ENCODE measurements at places on chromosomes 4 and X. TPM values are rescaled to one million over a fixed set of nuclear protein-coding genes. Genes with fewer than 3 reads are reported as not detected.
A peak's percentile ranks its signal among the peaks of the same experiment; 100 is the strongest.

Gene XG
- total RNA-seq = not detected

GRCh38 chr4:170049766-170050165 is 23.6 kb upstream of the MFAP3L start:
- H3K4me3 ChIP-seq = no peak overlapping the region
- H3K27ac ChIP-seq = no peak overlapping the region
- H3K27me3 ChIP-seq = no peaks in the 10 kb centered on the region

Gene GK2
- total RNA-seq = not detected

DNA sequence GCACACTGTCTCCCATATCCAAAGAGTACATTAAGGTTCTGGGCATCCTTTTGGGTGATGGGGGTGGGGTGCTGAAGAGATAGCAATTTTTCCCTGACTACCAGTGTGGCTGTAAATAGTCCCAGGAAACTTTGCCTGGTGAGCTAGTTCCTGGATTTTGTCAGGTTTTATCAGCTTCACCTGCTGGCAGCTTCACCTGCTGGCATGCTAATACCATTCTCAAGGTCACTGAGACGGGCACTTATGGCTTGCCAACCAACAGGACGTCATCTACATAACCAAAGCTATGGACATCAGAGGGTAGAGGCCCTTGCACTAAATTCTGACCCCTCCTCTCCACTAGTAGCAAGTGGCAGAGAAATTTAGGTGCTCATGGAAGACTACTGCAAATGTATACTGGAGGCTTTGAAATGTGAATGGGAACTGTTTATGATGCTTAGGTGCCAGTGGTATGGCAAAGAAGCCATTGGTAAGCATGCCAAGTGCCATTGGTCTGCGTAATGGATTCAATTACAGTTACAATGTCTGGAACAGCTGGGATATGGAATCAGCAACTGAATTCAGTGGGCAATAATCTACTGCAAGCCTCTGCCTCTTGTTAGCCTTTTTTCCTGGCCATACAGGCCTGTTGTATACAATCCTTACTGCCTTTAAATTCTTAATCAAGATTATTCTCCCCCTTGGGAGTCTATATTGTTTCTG is 71.6 kb upstream of the SH3RF1 start:
- no peak overlapping the region for H3K27ac ChIP-seq
- H3K4me1 ChIP-seq = no peaks in the 10 kb centered on the region
- no peaks in the 10 kb centered on the region for H3K27me3 ChIP-seq
- H3K36me3 ChIP-seq = no peaks in the 10 kb centered on the region

DNA sequence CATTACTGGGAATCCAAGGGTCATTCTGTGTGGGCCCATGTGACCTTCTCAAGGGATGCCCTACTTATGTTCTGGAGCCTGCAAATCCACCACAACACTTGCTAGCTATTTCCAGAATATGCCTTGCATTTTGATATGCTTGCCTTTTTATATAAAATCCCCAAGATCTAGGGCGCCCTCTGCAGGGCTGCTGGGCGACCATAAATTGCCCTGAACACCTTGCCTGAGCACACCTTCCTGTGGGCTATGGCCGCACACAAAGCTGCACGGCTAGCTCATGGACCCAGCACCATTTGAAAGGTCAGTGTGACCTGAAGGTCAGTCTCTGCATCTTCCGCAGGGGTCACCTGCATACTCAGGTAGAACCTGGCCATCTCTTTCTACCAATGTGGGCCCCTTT is 311.7 kb downstream of the NLGN4X start:
- no peaks in the 10 kb centered on the region for H3K4me1 ChIP-seq
- H3K36me3 ChIP-seq = no peaks in the 10 kb centered on the region
- H3K4me3 ChIP-seq = no peak overlapping the region
- no peak overlapping the region for H3K27ac ChIP-seq

DNA sequence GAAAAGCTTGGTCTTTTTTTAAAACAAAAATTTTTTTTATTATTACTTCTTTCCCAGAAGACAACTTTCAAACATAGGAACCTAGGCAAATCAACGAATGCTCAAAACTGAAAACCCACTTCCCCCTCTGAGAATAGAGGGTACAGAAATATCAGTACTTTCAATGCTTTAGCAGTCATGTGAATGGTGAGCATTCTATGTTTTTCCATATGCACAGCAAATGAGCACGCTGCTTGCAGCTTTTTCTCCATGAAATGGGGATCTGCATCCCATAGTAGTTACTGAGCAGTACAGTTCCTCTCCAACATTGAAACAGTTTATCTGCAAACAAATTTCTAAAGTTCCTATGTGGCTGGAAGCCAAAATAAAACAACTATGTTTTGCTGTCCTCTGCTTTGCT is 108.4 kb upstream of the BMP2K start:
- DNase-seq = no peak
- H3K27me3 ChIP-seq = peaks cover 16% of the 10 kb centered on the region
- peaks cover 21% of the 10 kb centered on the region for H3K4me1 ChIP-seq
- H3K27ac ChIP-seq = no peak overlapping the region
- H3K4me3 ChIP-seq = no peak overlapping the region
- H3K36me3 ChIP-seq = no peaks in the 10 kb centered on the region

Gene TMEM156
- total RNA-seq = 17.6 TPM

DNA sequence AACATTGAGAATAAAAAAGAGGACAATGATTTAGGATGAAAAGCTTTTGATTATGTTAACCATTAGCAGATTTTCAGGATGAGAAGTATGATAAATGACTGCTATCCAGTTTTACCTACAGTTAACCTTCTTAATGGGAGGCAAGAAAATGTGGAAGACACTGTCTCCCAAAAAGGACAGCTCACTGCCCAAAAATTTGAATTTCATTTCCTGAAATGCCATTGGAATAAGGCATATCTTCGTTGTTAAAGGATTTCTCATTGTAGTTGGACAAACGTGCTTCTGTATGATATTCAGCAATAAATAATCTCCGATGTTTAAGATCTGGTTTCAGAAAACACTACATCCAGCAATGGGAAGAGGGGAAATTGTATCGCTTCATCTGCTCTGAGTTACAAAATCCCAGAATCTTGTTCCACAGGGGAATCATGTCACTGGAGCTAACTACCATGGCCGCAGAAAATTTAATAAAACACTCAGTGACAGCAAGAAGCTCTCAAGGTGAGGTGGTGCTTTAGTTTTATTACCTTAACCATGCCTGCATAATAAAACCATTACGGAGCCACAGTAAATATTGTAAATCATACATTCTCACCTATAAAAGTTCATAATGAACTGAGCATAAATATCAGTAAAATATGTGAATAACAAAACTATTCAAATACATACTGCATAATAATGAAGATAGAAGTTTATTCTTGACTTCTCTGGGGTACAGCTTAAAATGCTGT is 552.3 kb downstream of the PCDH7 start:
- DNase-seq = no peak
- H3K27ac ChIP-seq = no peak overlapping the region
- H3K27me3 ChIP-seq = no peaks in the 10 kb centered on the region
- H3K36me3 ChIP-seq = no peaks in the 10 kb centered on the region
- H3K4me1 ChIP-seq = no peaks in the 10 kb centered on the region

Gene CLCN5
- total RNA-seq = 5.6 TPM

DNA sequence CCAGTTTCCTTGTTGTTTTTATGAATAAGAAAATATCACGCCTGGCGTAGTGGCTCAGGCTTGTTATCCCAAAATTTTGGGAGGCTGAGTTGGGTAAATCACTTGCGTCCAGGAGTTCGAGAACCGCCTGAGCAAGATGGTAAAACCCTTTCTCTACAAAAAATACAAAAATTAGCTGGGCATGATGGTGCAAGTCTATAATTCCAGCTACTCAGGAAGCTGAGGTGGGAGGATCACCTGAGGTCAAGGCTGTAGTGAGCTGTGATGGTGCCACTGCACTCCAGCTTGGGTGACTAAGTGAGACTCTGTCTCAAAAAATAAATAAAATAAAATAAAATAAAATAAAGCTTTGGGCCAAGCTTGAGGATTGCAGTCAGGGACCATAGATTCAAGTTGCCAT is 827.2 kb downstream of the FSTL5 start:
- H3K36me3 ChIP-seq = no peaks in the 10 kb centered on the region
- no peak overlapping the region for H3K4me3 ChIP-seq
- H3K27ac ChIP-seq = no peak overlapping the region
- DNase-seq = no peak
- no peaks in the 10 kb centered on the region for H3K4me1 ChIP-seq

- DNase-seq = no peak
- H3K27ac ChIP-seq = no peak overlapping the region
- H3K36me3 ChIP-seq = no peaks in the 10 kb centered on the region
- no peak overlapping the region for H3K4me3 ChIP-seq
- no peaks in the 10 kb centered on the region for H3K27me3 ChIP-seq
Measured at GRCh38 chr4:114267976-114268375, 288.5 kb upstream of the ARSJ start.

GRCh38 chr4:93529692-93530372 is 298.7 kb upstream of the ATOH1 start:
- H3K27ac ChIP-seq = no peak overlapping the region
- no peak for DNase-seq
- no peaks in the 10 kb centered on the region for H3K4me1 ChIP-seq
- H3K27me3 ChIP-seq = no peaks in the 10 kb centered on the region
- no peaks in the 10 kb centered on the region for H3K36me3 ChIP-seq

DNA sequence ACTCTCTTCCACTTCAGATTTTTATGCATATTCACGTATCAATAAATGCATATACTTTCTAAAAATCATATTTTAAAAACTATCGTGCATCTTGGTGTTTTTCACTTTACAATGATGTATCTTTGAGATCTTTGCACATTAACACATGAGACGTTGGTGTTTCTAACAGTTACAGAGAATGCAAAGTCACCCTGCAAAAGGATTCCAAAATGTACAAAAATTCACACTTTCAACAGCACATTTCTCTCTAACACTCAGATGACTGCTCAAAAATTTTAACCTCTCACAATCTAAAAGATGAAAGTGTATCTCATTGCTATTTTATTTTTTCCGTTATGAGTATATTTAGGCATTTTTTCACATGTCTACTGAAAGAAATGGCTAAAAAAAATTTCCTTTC is 38.9 kb downstream of the ELOVL6 start:
- no peaks in the 10 kb centered on the region for H3K27me3 ChIP-seq
- H3K4me1 ChIP-seq = peaks cover 29% of the 10 kb centered on the region
- peaks cover 33% of the 10 kb centered on the region for H3K36me3 ChIP-seq

GRCh38 chr4:155724731-155725130 is 34.1 kb upstream of the GUCY1B1 start:
- no peak overlapping the region for H3K27ac ChIP-seq
- H3K36me3 ChIP-seq = no peaks in the 10 kb centered on the region
- H3K4me1 ChIP-seq = no peaks in the 10 kb centered on the region
- no peak for DNase-seq
- H3K27me3 ChIP-seq = peaks cover 2% of the 10 kb centered on the region
- no peak overlapping the region for H3K4me3 ChIP-seq

DNA sequence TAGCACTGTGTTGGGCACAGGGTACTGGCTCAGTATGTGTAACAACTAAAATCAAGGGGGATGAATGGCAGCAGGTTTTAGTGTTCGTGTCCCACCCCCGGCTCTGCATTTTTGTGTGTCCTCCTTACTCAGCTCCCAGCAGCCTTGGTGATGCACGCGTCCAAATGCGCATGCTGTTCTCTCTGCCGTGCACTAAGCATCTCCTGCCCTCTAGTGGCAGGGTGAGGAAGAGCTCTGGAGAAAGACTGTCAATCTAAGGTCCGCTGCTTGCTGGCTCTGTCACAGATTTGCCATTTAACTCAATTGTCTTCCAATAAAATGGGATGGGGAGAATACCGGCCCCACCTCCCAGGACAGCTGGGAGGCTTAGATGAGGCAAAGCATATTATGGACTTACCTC is 61.4 kb downstream of the WFS1 start:
- H3K4me3 ChIP-seq = no peak overlapping the region
- DNase-seq = no peak
- H3K27ac ChIP-seq = no peak overlapping the region
- no peaks in the 10 kb centered on the region for H3K4me1 ChIP-seq
- H3K27me3 ChIP-seq = peaks cover 8% of the 10 kb centered on the region
- H3K36me3 ChIP-seq = no peaks in the 10 kb centered on the region

- H3K4me1 ChIP-seq = peaks cover 14% of the 10 kb centered on the region
- peaks cover 39% of the 10 kb centered on the region for H3K36me3 ChIP-seq
- DNase-seq = no peak
- no peaks in the 10 kb centered on the region for H3K27me3 ChIP-seq
- peak overlapping the region; percentile 97 for H3K4me3 ChIP-seq
Measured at GRCh38 chrX:74291577-74291963, 12.4 kb upstream of the ZCCHC13 start.

DNA sequence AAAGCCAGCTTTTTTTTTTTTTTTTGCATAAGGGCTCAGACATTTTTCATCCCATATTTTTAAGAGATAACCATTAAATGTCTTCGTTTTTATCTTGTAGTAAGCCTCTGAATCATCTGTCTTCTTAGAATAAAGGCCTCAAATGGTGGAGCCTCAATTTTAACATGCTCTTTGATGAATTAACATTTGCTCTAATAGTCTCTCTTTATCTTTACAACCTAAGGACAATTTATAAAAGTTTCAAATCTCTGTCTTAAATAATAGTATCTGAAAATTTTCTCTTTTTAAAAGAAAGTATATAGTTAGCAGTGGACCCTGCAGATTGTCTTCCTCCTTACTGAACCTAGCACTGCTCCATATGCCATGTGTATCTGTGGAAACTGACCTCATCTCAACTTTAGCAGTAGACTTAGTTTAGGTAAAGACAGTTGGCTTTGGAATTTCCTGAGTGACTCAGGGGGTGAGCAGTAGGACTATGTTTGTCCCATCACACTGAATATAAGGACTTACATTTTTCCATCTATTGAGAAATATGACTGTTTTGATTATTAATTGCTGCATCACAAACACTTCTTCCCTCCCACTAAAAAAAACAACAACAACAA is 1658.0 kb downstream of the STIM2 start:
- H3K4me1 ChIP-seq = no peaks in the 10 kb centered on the region
- no peaks in the 10 kb centered on the region for H3K27me3 ChIP-seq
- no peak overlapping the region for H3K4me3 ChIP-seq
- H3K36me3 ChIP-seq = no peaks in the 10 kb centered on the region

DNA sequence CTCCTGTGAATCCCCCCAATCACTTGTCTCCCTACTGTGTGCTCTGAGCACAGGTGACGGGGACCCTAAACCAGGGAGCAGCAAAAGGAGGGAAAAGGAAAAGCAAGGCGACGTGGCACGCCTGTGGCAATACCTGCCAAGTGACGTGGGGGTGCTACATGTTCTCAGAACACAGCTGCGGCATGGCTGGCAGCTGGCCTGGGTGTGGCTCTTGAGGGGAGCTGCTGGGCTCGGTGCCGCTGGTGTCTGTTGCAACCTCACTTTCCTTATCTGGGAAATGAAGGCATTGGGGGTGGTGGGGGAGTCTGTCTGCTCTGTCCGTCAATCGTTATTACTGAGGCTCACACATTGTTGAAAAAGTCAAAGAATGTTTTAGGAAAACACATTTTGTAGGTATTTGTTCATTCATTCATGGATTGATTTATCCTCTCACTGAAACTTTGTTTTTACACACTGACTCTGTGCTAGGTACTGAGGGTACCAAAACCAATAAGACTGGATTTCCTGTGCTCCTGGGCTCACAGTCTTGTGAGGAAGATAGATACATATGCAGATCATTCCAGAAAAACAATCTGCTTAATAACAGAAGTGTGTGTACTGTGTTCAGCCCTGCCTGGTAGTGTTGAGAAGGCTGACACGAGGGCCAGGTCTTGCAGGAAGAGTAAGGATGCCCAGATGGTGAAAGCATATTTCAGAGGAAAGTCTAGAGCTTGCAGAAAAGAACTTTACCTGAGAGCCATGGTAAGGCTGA is 217.6 kb downstream of the PTTG2 start:
- DNase-seq = no peak
- H3K36me3 ChIP-seq = no peaks in the 10 kb centered on the region
- no peak overlapping the region for H3K27ac ChIP-seq

All from activated T-helper 2 cell treated with anti-CD3 and anti-CD28 coated beads, Interferon-gamma antibody, Interleukin-2, Interleukin-4, amounts not matched to agents 10 μg/mL and 5 μg/mL and 100 μg/mL, durations not matched to agents 14 hours and 24 hours and 36 hours (primary cell).